Psoas muscle (tissue), 8 donors: ENCODE measurements at places on chromosomes 5 and 9. TPM values are rescaled to one million over a fixed set of nuclear protein-coding genes. Genes with fewer than 3 reads are reported as not detected.

- DNase-seq = no peak
Measured at GRCh38 chr5:103927739-103928138, 365.1 kb upstream of the NUDT12 start.

- DNase-seq = no peak
Measured at GRCh38 chr5:140791089-140791488, 3.6 kb upstream of the PCDHA2 start.

DNA sequence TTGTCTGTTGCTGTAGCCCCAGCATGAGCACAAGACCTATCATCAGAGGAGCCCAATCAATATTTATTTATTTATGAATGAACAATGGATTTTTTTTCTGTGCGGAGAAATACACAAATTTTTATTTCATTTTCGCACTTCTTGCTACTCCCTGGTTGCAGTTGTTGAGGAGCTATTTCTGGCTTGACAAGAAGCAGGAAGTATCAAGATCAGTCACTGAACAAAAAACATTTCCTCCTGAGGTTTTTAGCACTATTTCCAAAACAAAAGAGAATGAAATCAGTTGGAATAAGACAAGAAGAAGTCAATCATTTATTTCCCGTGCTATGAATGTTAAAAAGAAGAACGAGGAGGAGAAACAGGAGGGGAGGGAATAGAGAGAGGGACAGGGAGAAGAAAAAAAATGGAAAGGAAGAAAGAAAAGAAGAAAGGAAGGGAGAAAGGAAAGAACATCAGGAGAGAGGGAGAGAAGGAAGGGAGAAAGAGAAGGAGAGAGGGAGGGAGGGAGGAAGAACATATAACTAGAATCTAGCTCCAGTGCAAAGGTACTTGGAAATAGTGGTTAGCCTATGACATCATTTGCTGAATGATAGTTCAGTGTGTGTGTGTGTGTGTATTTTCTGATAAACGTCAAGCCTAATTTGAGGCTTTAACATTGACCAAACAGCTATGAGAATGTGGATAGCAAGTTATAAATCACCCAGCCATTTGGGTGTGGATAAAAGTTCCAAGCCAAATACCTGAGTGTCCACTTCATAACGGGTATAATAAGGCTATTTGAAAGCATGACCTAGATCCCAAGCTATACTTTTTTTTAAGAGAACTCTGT is 586.0 kb downstream of the EBF1 start:
- no peak for DNase-seq

GRCh38 chr5:156481741-156482140 is 154.8 kb downstream of the SGCD start:
- DNase-seq = peak; percentile 22

GRCh38 chr9:19028835-19029451 is 4.1 kb downstream of the SAXO1 start:
- DNase-seq = no peak

WNK2 gene
- total RNA-seq = 41.6 TPM

SLC36A3 gene
- not detected for total RNA-seq

FOXD4L6 gene
- total RNA-seq = not detected

IL9 gene
- not detected for total RNA-seq

TMED9 gene
- total RNA-seq = 47.5 TPM
